ENCODE measurements at places on chromosomes 4 and X.

DNA sequence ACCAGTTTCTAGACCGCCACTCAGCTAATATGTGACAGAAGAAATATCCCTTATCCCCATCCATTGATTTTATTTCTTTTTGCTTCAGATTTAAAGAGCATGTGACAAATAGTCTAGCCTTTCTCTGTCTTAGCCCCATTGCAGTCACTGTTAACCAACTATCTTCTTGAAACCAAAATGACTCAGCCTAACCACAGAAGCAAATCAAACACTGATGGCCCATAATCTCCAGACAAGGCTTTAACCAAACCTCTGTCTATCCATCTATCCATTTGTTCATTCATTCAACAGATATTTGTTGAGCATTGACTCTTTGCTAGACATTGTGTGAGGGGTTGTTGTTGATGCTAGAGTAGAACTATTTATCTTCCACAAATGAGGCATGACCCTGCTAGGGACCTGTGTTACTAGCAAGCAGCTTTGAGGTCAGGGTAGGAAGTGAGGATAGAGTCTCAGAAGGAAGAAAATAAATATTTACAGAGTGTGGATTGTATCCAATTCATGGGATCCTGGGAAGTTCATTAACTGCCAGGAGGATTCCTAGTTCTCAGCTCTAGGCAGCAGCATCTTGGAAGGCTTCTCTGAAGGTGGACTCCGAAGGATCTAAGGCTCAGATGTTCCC is 22.5 kb downstream of the HNRNPH2 start:
- no peak for DNase-seq

GRCh38 chrX:101210630-101211029 is 9.0 kb upstream of the DRP2 start:
- no peak for DNase-seq

GRCh38 chr4:81213671-81214070 is 1.4 kb downstream of the PRKG2 start:
- DNase-seq: no peak

- DNase-seq: no peak
Observed at GRCh38 chr4:48504026-48504330, 13.9 kb downstream of the ZAR1 start.

DNA sequence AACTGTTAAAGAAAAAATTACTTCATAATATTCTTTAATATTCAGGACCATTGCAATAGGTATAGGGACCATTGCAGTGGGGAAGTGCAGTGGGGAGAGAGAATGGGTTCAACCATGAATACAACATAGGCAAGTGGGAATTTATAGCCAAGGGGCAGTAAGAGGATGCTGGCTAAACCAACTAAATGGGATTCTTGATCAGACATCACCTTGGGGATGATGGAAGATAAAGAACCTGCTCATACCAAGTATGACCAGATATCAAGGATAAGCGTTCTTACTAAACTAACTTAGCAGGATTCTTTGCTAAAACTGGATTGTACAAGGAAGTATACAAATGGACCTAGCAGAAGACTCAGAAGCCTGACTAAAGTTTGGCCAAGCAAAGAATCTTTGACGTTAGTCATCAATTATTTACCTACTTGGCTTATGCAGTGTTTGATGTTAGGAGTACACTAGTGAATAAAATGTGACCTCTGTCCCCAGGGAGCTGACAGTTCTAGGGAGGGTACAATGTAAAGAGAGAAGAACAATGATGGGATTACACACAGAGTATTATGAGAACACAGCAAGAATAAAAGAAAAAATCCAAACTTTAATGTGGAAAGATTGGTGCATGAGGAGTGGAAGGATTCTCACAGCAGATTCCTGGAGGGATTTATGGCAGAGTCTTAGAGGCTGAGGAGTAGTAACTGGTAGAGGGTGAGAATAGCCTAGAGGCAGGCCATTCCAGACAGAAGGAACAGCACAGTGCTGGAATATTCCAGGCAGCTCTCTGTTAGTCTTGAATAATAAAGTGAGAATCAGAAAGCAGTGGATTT is 54.7 kb upstream of the MYOZ2 start:
- no peak for DNase-seq

DNA sequence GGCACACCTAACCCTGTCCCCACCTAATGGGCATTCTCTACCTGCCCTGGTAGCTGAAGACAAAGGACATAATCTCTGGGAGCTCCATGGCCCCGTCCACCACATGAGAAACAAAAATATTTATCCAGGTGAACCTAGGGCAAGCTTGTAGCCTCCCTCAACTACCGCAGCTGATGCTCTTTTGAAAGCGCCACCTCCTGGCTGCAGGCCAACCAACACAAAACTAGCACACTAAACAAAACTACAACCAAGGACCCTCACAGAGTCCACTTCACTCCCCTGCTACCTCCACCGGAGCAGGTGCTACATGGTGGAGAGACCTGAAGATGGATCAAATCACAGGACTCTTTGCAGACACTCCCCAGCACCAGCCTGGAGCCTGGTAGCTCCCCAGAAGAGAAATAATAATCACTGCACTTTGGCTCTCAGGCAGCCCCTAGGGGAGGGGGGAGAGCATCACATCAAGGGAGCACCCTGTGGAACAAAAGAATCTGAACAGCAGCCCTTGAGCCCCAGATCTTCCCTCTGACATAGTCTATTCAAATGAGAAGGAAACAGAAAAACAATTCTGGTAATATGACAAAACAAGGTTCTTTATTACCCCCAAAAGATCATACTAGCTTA is 111.3 kb upstream of the ATP8A1 start:
- no peak for DNase-seq

GRCh38 chr4:181608181-181608580 is 635.0 kb upstream of the TENM3 start:
- no peak for DNase-seq

DNA sequence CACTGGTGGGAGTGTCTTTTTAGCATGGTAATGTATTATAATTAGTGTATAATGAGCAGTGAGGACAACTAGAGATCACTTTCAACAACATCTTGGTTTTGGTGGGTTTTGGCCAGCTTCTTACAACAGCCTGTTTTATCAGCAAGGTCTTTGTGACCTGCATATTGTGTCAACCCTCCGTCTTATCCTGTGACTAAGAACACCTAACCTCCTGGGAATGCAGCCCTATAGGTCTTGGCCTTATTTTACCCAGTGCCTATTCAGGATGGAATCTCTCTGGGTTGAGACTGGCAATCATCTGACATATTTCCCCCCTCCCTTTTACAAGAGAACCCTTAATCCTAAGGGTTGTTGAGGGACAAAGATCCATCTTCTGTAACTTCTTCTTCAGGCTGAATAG is 21.9 kb upstream of the ADH4 start:
- no peak for DNase-seq

GRCh38 chrX:30613721-30614120 is 36.2 kb upstream of the TASL start:
- no peak for DNase-seq

GRCh38 chr4:4868040-4868757 is 8.7 kb downstream of the MSX1 start:
- no peak for DNase-seq

DNA sequence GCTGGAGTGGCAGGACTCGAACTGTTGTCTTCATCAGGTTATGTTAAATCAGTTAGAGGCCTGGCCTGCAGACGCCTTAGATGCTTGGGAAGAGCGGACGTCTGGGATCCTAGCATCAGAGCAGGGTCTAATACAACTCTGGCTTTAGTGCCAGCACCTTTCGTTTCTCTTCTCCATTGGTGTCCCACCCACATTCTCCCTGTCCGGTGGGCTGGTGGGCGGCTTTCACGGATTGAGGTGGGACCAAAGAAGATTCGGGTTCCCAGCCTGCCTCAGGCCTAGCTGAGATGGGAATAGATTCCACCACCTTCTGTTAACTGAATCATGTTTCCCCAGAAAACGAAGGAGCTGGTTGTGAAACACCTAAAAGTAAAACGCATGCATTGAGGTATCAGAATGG is 939 bp downstream of the PDK3 start:
- no peak for DNase-seq

GRCh38 chr4:152399246-152399645 is 136.6 kb downstream of the FBXW7 start:
- DNase-seq: no peak

- DNase-seq: no peak
Observed at GRCh38 chr4:14375816-14376215, 626.5 kb upstream of the CPEB2 start.

- DNase-seq: no peak
Observed at GRCh38 chrX:129744861-129745321, 6.1 kb downstream of the XPNPEP2 start.

- DNase-seq: no peak
Observed at GRCh38 chr4:137711502-137711901, 179.2 kb upstream of the PCDH18 start.

DNA sequence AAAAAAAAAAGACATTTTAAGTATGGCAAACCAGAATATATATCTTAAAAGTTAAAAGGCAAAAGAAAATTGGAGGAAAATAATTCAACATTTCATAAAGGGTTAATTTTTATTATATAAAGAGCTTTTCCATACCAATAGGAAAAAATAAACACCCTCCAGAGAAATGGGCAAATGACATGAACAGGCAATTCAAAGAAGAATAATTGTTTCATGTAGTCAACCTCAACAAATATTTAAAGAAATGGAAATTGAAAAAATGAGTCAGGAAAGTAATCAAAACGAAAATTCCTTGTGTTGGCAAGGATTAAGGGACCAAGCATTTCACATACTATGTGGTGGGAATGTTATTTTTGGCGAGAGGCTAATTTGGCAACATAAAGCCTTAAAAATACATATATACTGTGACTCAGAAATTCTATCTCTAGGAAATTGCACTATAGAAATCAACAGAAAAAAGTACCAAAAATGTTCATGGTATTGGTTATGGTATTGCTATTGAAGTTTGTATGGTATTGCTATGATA is 87.6 kb downstream of the HAUS3 start:
- DNase-seq: no peak

DNA sequence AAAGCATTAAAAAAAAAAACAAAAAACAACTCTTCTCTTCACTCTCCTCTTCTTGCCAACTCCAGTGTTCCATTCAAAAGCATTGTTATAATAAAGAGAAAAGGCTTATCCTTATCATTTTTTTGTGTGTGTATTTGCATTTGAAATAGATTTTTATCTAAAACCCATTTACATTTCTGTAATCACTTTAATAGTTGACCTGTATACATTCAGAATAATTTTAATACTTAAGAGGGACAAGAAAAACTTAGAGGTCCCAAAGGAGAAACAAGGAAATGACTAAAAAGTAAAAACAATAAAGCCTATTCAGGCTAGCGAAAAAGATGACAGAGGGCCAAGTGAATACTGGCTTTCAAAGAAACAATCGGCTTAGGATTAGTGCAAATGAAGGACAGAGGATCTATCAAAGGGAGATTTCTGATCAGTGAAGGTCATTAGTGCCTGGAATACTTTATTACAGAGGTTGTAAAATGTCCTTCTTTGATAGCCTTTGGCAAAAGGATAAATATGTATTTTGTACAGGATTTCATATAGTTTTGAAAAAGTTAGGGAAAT is 808.3 kb downstream of the RPA4 start:
- no peak for DNase-seq

DNA sequence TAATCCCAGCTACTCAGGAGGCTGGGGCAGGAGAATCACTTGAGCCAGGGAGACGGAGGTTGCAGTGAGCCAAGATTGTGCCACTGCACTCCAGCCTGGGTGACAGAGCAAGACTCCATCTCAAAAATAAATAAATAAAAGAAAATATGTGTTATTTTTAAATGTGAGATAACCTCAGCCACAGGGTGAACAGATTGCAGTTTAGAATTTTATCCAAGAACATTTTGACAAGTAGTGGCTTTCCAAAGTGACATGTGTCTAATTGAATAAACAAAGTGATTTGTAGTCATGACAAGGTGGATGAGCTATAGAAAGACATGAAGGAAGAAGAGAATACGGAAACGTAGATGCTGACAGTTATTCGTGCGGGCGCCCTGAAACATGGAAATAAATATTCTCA is 176.1 kb downstream of the DCTD start:
- no peak for DNase-seq

GRCh38 chr4:12615822-12616221 is 868.3 kb downstream of the RAB28 start:
- no peak for DNase-seq

- DNase-seq: no peak
Observed at GRCh38 chrX:24553011-24553410, 87.9 kb downstream of the PDK3 start.

DNA sequence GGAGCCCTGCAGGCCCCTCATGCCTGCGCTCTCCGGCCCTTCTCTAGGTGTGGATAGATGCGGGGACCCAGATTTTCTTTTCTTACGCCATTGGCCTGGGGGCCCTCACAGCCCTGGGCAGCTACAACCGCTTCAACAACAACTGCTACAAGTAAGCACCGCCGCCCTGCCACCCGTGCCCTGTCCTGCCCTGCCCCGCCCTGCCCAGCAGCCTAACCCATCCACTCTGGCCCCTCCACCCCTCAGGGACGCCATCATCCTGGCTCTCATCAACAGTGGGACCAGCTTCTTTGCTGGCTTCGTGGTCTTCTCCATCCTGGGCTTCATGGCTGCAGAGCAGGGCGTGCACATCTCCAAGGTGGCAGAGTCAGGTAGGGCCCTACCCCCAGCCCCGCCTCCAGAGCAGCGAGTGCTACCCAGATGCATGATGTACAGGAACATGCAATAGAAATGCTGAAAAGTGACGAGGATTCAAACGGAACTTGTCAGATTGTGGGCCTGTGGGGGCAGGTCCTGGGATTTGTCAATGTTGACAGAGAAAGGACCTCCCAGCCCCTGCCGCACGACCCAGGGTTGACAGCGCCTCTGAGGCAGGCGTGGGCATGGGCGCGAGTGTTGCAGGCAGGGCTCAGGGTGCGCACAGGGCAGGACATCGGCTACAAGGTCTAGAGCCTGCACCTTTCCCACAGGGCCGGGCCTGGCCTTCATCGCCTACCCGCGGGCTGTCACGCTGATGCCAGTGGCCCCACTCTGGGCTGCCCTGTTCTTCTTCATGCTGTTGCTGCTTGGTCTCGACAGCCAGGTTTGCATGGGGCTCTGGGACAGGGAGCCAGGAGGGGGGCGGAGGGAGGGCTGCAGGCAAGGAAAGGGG is 5.7 kb downstream of the SLC6A8 start:
- no peak for DNase-seq

DNA sequence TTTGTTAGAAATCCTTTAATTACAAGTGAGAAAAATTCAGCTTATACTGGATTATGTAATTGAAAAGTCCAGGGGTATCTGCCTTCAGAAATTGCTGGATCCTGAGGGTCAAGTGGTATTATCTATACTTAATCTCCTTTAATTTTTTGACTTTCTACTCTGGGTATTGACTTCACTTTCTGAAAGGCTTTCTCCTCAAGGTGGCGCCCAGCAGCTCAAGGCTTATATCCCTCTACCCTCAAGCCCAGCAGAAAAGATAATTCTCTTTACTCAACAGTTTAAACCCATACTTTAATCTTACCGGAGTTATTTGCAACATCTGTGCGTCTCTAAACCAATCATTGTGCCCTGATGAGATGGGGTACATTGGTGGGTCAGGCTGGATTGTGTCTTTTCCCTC is 129.5 kb downstream of the LARP7 start:
- no peak for DNase-seq

DNA sequence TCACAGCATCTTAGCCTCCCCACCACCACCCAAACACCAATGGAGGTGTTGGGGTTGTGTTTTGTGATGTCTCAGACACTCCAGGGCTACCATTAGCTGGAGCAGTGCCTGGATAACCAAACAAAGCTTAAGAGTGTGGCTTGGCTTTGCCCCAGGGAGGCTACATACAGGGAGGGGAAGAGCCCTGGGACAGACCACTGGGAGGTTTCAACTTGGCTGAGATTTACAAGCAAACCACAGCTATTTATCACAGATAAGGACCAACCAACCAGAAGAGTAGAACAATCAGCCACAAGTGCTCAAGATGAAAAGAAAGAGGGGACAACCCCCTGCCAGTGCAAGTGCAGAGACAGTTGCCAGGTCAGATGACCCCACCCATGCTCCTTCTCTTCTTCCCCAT is 24.1 kb downstream of the SOX3 start:
- DNase-seq: no peak
